ENCODE measurements at places on chromosomes 2 and 18.
A peak's percentile ranks its signal among the peaks of the same experiment; 100 is the strongest.

DNA sequence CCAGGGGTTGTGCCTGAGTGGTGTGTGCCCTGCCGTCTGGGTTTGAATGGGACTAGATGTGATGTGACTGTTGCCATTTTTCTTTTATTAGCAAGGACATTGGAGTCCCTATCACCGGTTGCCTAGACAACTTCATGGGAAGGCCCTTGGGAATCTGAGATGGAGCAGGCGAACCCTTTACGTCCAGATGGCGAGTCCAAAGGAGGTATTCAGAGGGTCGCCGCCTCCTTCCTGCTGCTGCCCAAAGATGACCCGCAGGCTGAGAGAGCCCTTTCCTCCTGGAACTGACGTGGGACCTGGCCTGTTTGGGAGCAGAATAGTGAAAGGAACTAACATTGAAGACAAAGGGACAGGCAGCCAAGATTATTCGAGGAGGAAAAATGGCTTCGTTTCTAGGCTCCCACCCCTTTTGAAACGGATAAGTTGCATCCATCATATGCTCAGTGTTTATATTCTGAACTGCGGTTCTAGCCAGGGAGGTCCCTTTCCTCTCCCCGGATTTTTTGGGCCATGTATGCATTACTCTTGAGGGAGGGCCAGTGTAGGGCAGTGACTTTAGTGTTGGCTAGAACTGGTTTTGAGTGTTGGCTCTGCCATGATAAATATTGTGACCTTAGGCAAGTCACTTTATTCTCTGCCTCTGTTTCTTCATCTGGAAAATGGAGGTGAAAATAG, 673 bp downstream of the CENPO start:
- no peak for DNase-seq

DNA sequence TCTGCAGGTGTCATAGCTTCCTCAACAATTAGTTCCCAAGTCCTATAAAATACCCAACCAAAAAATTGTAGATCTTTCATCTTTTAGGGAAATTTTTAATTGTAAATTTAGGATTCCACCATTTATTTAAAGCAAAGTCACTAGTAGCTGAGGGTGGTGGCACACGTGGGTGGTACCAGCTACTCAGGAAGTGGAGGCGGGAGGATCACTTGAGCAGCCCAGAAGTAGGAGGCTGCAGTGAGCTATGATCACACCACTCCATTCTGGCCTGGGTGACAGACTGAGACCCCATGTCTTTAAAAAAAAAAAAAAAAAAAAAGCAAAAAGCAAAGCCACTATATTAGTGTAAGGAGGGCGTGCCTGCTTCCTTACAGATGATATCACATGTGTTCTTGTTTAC, 60.3 kb upstream of the GREB1L start:
- DNase-seq, result no peak

- DNase-seq, result peak; percentile 56
These were observed at the start of gene ZNF804A for GRCh38 chr2:184598316-184599053. Gene ZNF804A (plus strand): TSS chr2:184598529. CDS start chr2:184598960, 431 bp downstream.

DNA sequence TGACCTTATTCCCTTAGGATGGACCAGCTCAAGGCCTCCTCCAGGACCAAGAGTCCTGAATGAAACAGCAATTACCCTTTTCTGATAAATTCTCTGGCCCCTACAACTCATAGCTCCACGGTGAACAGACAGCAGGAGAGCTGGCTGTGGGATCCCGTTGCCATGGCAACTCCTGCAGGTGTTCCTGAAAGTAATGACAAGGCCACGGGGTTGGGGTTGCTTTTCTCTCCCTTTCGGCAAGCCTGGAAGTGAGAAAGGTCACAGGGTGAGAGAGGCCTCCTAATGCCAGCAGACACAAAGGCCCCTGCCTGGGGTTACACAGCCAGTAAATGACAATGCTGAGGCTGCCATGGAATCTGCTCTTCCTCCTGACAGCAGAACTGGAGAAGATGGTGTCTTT, 403.0 kb downstream of the NBAS start:
- no peak for DNase-seq

- peak; percentile 48 for DNase-seq
These were observed 94.6 kb downstream of the CERS6 start for GRCh38 chr2:168550670-168551069.

GRCh38 chr2:2328848-2329247, 2.2 kb downstream of the MYT1L start:
- no peak for DNase-seq

DNA sequence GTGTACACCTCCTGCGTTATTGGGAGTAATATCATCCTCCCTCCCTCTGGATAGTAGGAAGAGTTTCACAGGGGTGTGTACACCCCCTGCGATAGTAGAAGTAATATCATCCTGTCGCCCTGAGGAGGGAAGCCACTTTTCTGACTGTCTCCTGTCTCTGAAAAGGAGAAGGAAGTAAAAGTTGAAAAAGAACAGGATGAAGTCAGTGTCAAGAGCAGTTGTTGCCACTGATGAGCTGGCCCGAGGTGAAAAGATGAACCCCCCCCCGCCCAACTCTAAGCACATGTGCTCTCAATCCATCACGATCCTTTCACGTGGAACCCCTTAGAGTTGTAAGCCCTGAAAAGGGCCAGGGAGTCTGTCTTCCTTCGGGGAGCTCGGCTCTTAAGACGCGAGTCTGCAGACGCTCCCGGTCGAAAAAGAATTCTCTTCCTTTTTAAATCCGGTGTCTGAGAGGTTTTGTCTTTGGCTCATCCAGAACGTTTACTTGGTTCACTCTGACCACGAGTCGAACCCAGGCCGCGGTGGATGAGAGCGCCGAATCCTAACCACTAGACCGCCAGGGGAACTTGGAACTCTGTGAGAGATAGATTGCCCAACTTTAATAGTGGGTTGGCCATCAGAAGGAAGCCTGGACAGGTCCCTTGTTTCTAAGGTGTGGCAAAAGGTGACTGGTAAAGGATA, 22.4 kb upstream of the NAGK start:
- no peak for DNase-seq

- DNase-seq, result no peak
These were observed 482.7 kb upstream of the POU3F3 start for GRCh38 chr2:104371087-104371781.

- no peak for DNase-seq
These were observed 31.3 kb downstream of the KIAA2012 start for GRCh38 chr2:202104286-202104870.

- DNase-seq, result no peak
These were observed 138.1 kb downstream of the SETBP1 start for GRCh38 chr18:44818668-44819403.

- peak; percentile 27 for DNase-seq
These were observed 15.5 kb downstream of the FOXI3 start for GRCh38 chr2:88437010-88437409.

DNA sequence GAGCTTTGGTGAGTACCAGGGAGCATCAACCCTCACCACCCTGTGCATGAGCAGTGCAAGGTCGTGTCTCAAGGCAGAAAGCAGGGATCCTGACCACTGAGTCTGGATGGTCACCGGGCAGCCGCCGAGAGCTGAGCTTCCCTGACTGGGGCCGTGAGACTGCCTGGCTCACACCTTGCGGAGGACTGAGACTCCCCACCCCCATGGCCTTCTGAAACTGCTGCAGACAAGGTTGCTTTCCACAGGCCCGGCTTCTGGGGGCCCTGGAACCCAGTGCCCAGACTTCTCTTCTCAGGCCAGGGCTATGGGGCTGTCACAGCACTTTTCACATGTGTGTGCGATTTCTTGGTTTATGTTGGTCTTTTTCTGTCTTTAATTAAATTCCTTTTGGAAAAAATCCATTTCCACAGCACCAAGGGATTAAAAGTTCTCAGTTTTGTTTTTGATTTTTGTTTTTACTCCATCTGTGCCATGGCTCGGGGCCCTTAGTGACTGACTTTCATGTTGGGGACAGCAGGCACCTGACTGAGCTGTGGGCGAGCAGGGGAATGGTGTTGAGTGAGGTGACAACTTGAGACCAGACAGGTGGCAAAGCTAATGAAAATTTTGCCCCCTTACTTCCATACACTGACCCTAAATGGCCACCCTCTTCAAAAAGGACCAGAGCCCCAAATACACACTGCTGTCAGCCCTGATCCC, 297.9 kb downstream of the CYP26B1 start:
- no peak for DNase-seq

- no peak for DNase-seq
These were observed 59.2 kb upstream of the KLF7 start for GRCh38 chr2:207224791-207225482.

- no peak for DNase-seq
These were observed 299.1 kb upstream of the TNP1 start for GRCh38 chr2:217158928-217159327.

- no peak for DNase-seq
These were observed 1.1 kb upstream of the KDM3A start for GRCh38 chr2:86439879-86440630.

DNA sequence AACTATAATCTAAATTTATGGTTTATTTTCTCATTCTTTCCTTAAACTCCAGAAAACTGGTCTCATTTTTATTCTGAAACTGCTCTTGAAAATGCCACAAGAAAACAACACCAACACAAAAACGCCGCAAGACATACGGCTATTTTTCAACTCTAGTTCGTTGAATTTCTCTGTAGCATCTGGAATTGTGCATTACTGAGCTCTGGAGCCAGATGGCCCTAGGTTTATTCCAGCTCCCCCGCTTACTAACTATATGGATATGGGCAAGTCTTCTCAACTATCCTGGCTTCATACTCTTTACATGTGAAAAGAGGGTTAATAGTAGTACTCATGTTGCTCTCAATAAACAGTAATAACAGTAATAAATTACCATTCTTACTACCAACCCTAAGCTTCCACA, 19.9 kb downstream of the FAM98A start:
- DNase-seq, result no peak

- no peak for DNase-seq
These were observed 119.1 kb upstream of the LYPD1 start for GRCh38 chr2:132789066-132789465.

- no peak for DNase-seq
These were observed 32.2 kb upstream of the SPRED2 start for GRCh38 chr2:65464604-65465003.

GRCh38 chr2:61253136-61253535, 91.1 kb downstream of the C2orf74 start:
- DNase-seq, result no peak

GRCh38 chr18:55448420-55448819, 139.6 kb downstream of the TCF4 start:
- DNase-seq, result no peak

DNA sequence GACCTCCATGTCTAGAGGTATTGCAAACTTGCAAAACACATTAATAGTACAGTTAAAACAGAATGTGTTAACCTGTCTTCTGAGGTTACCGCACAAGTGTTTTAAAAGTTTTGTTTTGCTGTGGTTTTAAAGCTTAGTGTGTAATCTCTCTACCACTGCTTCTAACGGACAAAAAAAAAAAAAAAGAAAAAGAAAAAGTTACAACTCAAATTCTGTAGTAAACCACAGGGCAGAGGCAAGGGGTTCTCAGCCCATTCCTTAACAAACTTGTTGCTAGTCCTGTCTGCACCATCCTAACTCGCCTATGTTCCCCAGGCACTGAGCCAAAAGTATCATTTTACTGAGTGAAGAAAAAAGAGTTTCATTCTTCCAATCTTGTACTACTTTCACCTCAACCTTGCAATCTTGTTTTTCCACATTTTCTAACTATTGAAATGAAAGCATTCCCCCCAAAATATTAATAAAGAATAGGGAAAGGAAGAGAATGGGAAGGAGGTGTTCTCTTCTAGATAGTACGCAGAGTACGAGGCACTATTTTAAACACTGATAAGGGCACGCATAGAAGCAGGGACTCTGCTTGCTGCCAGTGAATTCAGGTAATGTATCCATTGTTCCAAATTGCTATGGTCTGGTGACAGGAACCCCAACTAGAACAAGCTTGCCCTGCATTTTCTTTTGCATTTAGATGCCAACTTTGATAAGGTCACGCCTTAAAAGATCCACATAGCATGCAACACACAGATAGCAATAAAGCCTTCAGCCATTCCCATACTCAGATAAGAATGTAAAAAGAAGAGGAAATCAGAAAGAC, 47.1 kb downstream of the IKZF2 start:
- no peak for DNase-seq

- no peak for DNase-seq
These were observed 130.9 kb downstream of the ASXL3 start for GRCh38 chr18:33708876-33709275.

- no peak for DNase-seq
These were observed 49.8 kb downstream of the TFPI start for GRCh38 chr2:187504312-187504921.

DNA sequence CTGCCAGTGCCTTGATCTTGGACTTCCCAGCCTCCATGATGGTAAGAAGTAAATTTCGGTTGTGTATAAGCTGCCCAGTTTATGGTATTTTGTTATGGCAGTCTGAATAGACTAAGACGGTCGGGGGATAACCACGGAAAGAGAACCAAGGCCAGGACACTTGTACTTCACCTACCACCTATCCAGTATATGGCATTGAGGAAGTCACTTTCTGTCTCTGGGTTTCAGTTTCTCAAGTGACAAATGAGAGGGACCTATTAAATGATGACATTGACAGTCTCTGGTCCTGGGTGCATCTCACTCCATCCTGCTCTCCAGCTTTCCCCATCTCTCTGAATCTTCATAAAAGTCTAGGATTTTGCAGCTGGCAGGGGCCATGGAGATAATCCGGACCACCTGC, 183.8 kb upstream of the MSH6 start:
- no peak for DNase-seq

Measured in tibial artery (tissue), 4 donors.